ENCODE measurements at places on chromosomes 7 and 10.

DNA sequence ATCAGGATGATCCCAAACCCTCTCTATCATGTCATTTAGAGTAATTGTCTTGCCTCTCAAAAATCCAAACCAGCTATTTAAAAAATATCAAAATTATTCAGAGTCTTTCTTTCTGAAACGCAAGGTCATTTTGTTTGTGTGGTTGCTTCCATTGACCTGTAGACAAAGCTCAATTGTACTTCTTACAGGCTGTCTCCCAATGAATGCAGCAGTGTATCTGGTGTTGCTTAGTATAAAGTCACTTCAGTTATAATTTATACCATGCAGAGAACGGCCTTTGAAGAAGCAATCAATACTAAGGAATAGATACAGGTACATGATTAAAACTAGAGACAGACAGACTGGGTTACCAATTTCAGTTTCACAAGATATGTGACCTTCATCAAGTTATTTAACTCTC is 80.9 kb downstream of the DOCK4 start:
- DNase-seq, result no peak

GRCh38 chr7:102875700-102876295 is 37.0 kb upstream of the LRRC17 start:
- no peak for DNase-seq

GRCh38 chr10:12938271-12938670 is 63.2 kb downstream of the CCDC3 start:
- DNase-seq, result no peak

DNA sequence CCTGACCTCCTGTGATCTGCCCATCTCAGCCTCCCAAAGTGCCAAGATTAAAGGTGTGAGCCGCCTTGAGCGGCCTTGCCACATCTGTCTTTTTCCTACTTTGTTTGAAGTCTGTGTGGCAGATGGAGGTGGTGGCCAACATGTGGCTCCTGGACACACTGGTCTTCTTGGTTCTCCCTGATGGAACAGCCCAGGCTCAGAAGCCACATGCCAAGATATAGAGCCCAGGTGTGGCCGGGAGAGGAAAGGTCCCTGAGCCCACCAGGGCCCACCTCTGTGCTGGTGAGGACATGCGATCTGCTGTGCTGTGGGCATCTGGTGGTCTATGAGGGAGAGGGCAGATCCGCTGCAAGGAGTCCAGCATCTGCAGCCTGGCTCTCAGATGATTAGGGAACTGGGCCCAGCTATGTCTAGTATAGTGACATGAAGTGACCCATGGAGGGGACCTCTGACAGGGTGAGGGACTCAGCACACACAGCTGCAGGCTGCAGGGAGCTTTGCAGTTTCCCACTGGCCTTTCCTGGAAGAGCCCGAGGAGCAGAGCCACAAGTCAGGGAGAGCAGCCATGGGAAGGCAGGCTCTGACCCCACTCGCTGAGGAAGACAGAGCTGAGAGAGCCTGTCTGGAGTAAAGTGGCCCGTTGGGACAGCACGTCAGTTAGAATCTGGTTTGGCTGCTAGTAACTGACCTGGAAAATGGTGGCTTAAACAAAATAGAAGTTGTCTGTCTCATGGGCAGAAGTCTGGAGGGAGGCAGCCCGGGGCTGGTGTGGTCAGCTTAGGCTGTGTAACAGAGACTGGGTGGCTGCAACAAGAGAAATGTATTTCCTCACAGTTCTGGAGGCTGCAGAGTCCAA is 25.9 kb downstream of the ADCY1 start:
- no peak for DNase-seq

GRCh38 chr7:116164552-116165306 is 45.6 kb upstream of the TES start:
- DNase-seq, result no peak

DNA sequence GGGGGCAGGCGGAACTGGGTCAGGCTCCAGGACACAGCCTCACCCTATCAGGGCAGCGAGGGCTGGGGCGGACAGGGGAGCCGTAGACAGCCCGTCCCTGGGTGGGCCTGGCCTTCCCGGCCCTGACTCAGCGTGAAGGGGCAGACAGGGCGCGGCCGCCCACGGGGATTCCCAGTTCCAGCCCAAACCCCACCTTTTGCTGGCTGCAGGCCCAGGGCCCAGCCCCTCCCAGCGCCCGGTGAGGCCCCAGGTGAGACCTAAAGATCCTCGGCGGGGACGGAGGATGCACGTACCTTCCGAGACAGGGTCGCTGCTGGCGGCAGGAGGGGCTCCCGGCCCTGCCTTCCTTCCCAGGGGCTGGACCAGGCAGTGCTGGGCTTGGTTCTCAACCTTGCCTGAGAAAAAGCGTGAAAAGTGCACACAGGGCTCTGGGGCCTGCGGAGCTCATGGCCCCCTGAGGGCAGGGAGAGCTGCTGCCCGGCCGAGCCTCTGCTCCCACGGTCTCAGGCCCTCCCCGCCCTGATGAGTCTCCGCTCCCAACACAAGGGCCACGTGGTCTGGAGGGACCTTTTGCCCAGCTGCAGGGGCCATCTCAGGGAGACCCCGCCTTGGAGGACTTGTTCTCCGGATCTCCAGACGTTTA is 43.9 kb upstream of the DNAJB6 start:
- no peak for DNase-seq

DNA sequence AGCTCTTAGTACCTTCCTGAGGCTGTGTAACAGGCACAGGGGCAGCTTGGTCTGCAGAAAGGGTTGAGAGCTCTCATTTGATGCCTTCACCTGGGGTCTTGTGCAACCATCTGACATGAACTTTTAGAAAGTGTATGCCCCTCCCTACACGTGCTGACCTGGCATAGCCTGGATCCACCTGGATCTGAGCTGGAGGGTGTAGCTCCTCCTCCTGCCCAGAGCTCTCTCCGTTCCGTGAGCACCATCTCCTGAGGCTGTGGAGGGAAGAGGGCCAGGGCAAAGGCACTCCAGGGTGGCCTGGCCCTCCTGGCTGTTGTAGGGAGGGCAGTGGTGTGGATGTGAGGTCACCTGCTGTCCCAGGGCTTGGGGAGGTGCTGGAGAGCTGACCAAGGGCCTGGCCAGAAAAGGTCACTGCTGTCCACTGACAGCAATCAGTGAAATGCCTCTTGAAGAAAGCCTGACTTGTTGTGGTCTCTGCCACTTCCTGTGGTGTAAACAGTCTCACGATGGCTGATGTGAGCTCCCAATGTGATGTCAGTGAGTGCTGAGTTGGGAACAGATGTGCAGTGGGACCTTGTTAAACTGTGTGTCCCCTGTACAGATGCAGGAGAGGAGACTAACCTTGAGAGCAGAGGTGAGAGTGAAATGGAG is 23.0 kb downstream of the AMZ1 start:
- DNase-seq, result no peak

Measured in NCI-H1436 treated with DMSO at 0.1 percent for 48 hours (cell line).